ENCODE measurements at places on chromosomes 2 and 18.

- peak; percentile 6 for DNase-seq
Measured at GRCh38 chr2:207530160-207531031, 634 bp downstream of the CREB1 start.

DNA sequence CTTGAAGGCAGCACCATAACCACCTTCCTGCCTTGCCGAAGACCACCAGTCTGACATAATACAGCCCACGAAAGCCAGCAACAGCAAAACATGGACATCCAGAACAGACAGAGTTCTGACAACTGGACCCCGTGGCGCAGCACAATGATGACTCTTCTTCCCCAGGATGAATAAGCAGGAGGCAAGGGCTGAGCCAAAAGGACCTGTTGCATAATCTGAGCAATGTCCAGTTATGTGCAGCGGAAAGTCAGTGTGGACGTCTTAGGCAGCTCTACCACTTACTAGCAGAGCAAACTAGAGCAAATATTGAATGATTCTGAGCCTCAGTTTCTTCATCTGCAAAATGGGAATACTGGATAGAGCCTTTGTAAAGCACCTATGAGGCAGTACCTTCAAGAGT lies 225.1 kb downstream of the ZBTB7C start:
- DNase-seq = no peak

GRCh38 chr2:42297322-42297936 lies 63.6 kb downstream of the COX7A2L start:
- DNase-seq = no peak

GRCh38 chr18:13464432-13465123 lies 246.0 kb downstream of the LDLRAD4 start:
- DNase-seq = no peak

- DNase-seq = no peak
Measured at GRCh38 chr2:15711126-15711860, 119.6 kb downstream of the DDX1 start.

DNA sequence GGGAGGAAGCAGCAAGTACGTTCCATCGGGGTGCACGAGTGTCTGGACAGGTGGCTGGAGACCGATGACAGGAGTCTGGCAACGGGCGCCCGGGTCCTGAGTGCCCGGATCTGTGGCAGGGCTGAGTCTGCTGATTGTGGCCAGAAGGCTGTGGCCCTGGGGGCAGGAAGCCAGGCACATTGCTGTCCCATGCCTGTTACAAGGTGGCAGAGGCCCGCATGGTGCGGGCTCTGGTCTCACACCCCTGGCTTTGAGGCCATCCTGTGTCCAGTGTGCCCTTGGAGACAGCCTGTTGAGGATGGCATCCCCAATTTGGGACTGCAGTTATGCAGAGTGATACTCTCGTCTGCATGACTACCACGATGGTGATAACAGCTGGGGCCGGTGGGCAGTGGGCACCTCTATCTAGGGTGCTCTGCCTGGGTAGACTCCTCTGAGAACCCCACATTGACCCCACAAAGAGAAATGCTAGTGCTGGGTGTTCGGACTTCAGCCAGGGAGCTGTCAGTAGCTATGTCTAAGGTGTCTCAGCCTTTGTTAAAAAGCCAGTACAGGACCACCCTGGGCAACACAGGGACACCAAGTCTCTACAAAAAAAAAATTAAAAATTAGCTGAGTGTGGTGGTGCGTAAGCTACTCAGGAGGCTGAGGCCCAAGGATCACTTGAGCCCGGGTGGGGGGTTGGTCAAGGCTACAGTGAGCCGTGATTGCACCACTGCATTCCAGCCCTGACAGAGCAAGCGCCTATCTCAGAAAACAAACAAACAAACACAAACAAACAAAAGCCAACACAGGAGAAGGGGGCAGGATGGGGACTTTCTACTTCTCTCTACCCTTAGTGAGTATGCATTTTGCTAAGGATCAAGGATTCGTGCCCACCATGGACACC lies 88.3 kb downstream of the RHOB start:
- DNase-seq = no peak

DNA sequence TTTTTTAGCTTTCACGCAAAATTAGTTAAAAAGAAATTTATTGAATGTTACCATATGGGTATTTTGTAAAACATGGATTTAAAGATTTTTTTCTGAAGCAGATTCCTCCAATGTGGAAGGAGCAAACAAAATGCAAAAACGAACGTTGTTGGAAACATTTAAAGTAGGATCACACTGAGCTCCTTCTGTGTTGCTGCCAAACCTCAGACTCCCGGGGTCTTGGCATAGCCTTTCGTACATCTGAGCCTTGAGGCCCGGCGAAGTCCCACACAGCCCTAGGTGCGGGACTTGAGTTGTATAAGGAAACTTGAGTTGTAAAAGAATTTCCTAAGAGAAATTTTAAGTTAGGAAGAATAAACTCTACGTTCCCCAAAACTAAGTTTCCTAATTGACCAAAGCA lies 52.0 kb upstream of the CD226 start:
- no peak for DNase-seq

DNA sequence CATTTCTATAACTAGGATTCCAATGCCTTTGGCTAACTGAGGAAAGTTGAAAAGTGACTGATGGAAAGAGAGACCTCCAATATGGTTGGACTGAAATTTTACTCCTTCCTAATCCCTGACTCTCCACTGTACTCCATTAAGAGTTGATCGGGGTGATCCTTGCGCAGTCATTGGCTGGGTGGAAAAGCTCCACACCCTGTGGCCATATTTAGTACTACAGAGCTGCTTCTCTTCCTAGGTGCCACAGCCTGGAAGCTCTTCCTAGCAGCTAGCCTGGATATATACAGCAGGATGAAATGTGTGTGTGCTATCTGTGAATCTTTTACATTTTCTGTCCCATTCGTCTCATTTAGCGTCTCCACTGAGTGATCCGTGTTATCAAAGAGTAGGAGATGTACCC lies 71.2 kb downstream of the MEP1B start:
- no peak for DNase-seq

GRCh38 chr18:39299152-39299551 lies 1733.6 kb upstream of the CELF4 start:
- DNase-seq = no peak

GRCh38 chr18:45793264-45793965 lies 32.1 kb upstream of the SIGLEC15 start:
- DNase-seq = no peak

GRCh38 chr2:184904991-184905390 lies 306.7 kb downstream of the ZNF804A start:
- no peak for DNase-seq

GRCh38 chr2:130355172-130355577 lies 681 bp upstream of the PTPN18 start:
- no peak for DNase-seq

DNA sequence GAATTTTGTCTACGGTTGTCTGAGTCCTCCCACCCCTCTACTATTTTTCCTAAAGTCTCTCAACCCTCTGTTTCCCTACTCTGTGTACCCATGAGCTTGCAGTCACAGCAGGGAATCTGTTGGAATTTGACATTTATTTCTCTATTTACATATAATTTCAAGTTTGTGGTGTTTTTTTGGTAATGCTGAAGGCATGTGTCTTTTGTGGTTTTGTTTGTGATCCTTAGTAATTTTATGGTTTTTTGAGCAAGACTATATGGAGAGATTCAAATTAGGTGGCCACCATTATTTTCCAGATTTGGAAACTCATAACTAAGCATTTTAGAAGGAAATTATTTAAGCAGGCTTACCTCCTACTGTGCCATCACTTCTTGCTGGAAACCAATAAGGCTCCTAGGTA lies 27.2 kb upstream of the FBLN7 start:
- DNase-seq = no peak

DNA sequence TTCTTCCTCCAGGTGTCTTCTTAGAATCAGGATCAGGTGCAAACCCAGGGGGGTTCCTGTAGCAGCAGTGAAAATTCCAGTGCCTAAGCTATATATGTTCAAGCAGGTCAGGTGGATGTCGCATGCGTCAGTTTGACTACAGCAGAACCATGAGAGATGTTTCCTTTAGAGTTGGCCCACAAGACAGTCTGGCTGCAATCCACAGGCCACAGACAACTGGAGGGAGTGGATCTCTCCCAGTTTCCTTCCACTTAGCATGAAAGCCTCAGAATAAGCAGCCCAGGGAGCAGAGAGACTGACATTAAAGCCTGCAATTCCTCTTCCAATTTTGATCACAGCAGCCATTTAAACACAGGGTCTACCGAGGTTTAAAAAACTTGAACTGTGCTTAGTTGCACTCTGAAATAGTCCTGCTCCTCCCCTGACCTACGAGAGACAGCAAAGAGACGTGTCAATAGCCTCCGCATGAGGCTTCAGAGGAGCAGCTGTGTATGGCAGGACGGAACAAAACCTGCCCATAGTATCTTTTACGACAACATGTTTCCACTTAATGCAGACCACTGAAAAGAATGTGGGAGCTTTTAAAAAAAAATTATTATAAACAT lies 988 bp upstream of the KCNE4 start:
- no peak for DNase-seq

DNA sequence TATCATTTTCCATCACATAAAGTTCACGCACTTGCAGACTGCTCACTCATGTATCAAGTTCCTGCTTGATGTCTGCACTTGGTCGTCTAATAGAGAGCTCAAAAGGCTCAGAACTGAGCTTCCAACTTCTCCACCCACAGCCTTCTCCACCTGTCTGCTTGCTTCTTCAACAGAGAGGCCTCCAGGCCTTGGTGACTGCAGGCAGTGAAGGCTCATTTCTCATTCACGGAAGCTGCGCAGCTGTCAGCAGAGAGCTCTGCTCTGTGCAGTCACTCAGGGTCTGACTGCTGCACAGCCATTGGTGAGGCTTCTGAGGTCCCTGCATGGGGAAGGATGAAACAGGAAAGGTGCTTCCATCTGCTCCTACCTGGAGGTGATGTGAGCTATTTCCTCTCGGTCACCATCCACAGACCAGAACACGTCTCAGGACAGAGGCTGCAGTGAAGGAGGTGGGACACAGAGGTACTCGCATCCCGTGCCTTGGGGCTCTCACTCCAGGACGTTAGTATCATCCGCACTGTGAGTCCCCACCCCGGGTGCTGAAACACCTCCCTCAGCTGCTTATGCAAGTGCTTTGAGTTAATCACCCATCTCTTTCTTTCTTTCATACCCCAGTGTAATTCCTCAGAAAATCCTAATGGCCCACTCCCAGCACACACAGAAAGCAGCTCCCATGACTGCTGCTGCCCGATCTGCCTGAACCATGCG lies 126.2 kb downstream of the TMEM18 start:
- DNase-seq = no peak

DNA sequence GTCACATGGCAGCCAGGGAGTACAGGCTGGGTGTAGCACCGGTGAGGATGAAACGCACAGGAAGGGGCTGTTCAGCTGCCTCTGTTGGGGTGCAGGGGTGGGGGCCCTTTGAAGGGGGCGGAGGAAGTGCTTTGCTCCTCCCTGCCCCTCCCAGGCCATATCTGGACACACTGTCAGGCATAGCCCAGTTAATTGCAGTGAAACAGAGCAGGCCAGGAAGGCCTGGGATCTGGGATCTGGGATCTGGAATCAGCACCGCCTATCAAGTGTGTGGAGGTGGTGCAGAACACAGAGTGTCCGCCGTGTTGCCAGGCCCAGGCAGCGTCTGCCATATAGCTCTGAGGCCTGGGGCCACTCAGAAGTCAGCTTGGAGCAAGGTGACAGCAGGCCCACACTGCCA lies 119.3 kb upstream of the MSH2 start:
- DNase-seq = no peak

DNA sequence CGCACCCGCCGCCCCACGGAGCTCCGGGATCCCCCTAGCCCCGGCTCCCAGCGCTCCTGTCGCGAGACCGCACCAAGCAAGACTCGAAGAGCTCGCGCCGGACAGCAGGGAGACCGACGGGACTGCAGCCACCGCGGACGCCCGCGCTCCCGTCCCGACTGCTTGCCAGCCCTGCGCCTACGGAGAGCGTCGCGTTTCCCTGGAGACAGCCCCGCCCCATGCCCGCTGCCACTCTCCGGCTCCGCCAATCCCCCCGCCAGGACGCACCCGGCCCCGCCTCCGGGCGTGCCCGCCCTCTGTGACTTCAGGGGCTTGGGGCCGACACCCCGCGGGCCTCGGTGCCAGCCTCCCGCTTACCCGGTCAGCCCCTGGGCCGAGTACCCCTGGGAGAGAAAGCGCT lies at the start of gene ANKMY1:
TSS of gene ANKMY1 (minus strand) at position 181 of the 400 bp plus-strand sequence. CDS start 653 bp downstream, outside the sequence.
- no peak for DNase-seq

- no peak for DNase-seq
Measured at GRCh38 chr2:8623958-8624591, 57.8 kb upstream of the ID2 start.

DNA sequence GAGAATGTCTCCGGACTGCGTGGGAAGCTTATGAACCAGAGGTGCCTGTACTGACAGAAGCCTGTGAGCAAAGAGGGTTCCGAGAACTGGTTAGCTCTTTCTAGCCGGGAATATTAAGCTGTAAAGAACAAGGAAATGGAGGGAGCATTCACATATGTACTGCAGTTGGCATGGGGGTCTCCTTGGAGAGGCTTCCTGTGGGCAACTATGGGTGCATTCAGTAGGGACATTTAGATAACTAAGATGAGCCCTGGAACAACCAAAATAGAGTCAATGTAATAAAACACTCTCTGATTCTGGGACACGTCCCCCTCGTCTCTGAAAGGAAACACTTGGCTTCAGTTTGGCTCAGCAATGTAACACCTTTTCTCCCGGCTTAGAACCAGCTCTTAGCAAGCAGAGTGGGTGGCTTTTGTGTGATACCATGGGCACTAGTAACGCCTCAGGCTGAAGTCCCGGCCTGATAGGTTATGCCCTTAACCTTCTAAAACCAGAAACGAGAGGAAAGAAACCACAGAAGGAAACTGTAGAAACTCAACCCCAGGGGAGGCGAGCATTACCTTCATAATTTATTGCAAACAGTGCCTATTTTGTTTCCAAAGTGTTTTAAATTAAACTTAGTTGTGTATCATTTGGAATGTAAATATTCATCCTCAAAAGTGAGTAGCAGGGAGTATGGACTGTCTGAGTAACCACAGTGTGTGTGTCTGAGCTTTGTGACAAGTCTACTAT lies 48.8 kb upstream of the LPIN2 start:
- DNase-seq = no peak

DNA sequence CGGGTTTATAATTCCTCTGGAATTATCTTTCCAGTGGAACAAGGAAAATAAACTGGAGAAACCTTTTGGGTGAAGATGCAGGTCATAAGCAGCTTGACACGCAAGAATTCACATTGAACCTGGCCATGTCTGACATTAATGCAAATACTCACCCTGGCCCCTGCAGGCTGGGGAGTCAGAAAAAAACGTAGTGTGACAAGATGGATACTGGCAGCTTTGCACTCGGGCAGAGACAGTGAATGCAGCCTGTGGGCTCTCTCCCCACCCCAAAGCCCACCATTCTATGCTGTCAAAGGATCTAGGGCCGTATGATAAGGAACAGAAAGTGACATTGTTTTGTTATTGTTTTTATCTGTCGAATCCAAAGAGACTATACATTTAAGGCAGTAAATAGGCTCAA lies 223.1 kb downstream of the RBM43 start:
- DNase-seq = no peak

- DNase-seq = peak; percentile 27
Measured at GRCh38 chr2:214481204-214481603, 70.3 kb downstream of the VWC2L start.

Measured in NCI-H1092 (cell line).